ENCODE measurements at places on chromosomes 16 and 17. TPM values are rescaled to one million over a fixed set of nuclear protein-coding genes. Genes with fewer than 3 reads are reported as not detected.

DNA sequence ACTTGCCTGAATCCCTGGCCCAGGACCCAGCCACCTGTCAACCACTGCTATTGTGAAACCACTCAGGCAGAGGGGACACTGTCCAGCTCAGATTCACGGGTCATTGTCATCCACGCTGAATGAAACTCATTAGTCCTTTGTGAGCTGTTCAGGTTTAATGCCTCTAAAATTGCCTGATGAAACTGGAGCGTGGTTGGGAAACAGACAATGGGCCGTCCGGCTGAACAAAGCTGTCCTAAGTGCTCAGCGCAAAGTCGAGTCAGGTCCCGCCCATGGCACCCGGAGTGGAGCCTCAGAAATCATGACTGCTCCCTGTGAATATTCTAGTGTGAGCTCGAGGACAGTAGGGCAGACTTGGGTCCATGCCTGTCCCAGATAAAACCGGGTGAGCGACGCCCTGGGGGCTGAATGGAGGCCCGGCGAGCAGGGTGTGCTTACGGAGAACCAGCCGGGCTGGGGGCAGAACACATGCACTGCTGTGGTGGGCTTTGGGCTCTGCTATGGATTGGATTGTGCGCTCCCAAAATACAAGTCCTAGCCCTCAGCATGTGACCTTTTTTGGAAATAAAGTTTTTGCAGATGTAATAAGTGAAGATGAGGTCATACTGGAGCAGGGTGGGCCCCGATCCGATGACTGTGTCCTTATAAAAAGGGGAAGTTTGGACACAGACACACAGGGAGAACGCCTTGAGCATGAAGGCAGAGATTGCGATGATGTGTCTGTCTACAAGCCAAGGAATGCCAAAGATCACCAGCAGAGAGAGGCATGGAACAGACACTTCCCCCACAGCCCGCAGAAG, 12.9 kb upstream of the CMIP start:
- no peak for DNase-seq
- no peaks in the 10 kb centered on the region for H3K36me3 ChIP-seq
- no peak overlapping the region for H3K27ac ChIP-seq
- H3K4me3 ChIP-seq: no peak overlapping the region
- H3K27me3 ChIP-seq: no peaks in the 10 kb centered on the region

Gene RNF43
- total RNA-seq: 2.0 TPM

DNA sequence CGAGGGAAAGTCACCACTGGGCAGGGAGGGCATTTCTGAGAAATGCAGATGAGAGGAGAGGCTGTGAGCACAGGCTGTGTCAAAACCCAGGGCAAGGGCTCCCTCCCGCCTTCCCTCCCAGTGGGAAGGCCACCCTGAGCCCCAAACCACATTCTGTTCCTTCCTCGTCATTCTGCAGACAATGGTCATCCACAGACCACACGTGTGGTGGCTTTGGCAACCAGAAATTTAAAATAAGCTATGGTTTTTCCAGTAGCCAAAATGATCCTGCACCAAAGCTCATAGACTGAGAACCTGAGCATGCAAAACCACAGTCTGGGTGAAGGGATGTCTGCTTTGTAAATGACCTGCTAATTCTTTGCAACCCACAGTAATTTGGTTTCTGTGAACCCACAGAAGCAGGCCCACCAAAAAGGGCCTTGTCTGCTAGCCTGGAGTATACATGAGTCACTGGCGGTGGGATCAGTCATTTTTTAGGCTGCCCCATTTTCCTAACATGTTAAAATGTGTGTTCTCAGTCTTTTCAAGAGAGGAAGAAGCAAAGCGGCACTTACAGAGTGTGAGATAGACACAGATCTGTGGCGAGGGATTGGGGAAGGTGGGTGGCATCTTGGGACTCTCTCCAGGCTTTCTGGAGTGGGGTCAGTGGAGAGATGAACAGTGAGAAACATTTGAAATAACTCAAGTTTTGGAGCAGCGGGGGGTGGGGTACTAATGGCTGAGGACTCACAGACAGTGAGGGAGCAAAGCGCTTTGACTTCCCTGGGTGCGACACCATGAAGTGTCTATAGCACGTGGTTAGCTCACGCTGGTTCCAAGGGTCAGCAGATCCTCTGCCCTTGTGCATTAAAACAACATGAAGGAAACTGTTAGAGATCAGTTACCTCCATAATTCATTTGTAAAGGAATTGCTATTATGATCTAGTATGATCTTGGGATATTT, 20.5 kb downstream of the GRB7 start:
- no peak overlapping the region for H3K4me3 ChIP-seq
- H3K4me1 ChIP-seq: no peaks in the 10 kb centered on the region
- H3K27me3 ChIP-seq: no peaks in the 10 kb centered on the region
- no peaks in the 10 kb centered on the region for H3K36me3 ChIP-seq

GRCh38 chr16:8914098-8914497, 31.9 kb downstream of the LITAFD start:
- no peak overlapping the region for H3K4me3 ChIP-seq
- H3K27ac ChIP-seq: no peak overlapping the region
- DNase-seq: no peak
- no peaks in the 10 kb centered on the region for H3K36me3 ChIP-seq
- H3K27me3 ChIP-seq: no peaks in the 10 kb centered on the region

DNA sequence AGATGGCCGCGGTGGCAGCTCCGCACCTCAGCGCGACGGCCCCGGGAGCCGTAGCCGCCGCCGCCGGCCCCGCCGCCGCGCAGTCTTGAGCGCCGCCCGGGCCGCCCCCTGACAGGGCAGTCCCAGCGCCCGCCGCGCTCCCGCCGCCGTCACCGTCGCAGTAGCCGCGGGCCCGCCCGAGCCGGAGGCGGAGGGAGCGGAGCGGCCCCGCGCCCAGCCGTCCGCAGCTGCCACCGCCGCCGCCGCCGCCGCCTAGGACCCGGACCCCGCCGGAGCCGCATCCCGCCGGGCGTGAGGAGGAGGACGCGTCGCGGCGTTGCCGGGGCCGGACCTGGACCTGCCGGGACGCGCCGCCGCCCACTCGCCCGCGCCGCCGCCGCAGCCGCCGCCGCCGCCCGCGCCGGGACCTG, 218 bp downstream of the TNRC6C start:
- peaks cover 9% of the 10 kb centered on the region for H3K4me1 ChIP-seq
- DNase-seq: no peak
- H3K27ac ChIP-seq: peak overlapping the region; percentile 79
- H3K4me3 ChIP-seq: peak overlapping the region; percentile 68
- no peaks in the 10 kb centered on the region for H3K36me3 ChIP-seq
- H3K27me3 ChIP-seq: no peaks in the 10 kb centered on the region

DNA sequence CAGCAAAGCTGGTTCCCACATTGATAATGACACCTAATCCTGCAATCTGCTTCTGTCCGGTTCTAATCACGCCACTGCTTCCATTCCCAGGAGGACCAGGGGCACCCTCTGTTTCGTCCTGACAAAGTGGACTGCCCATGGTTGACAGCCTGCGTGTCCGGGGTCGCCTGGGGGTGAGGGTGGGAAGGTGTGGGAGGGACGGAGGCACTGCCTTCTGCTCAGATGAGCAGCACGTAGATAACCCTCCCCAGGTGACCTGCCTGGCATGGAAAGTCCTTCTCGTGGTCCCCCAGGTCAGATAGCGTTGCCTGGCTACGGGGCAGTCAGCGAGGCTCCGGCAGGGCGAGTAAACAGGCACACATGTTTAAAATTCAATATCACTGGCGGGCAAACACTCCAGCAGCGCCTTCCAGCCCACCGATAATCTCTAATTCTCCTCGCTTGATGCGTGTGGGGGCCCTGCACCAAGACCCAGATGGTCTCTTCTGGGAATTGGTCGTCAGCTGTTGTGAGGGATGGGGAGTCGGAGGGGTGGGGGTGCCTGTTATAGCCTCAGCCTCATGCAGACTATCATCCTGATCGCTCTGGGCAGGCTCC, 132.2 kb downstream of the RAP1GAP2 start:
- H3K4me1 ChIP-seq: no peaks in the 10 kb centered on the region
- no peaks in the 10 kb centered on the region for H3K36me3 ChIP-seq
- no peaks in the 10 kb centered on the region for H3K27me3 ChIP-seq
- no peak overlapping the region for H3K27ac ChIP-seq
- H3K4me3 ChIP-seq: no peak overlapping the region
- DNase-seq: no peak

- no peaks in the 10 kb centered on the region for H3K36me3 ChIP-seq
- no peak overlapping the region for H3K27ac ChIP-seq
- DNase-seq: no peak
- H3K4me3 ChIP-seq: no peak overlapping the region
Observed at GRCh38 chr17:12365805-12366204, 299.9 kb upstream of the MYOCD start.

Gene HAS3
- 2.1 TPM for total RNA-seq

DNA sequence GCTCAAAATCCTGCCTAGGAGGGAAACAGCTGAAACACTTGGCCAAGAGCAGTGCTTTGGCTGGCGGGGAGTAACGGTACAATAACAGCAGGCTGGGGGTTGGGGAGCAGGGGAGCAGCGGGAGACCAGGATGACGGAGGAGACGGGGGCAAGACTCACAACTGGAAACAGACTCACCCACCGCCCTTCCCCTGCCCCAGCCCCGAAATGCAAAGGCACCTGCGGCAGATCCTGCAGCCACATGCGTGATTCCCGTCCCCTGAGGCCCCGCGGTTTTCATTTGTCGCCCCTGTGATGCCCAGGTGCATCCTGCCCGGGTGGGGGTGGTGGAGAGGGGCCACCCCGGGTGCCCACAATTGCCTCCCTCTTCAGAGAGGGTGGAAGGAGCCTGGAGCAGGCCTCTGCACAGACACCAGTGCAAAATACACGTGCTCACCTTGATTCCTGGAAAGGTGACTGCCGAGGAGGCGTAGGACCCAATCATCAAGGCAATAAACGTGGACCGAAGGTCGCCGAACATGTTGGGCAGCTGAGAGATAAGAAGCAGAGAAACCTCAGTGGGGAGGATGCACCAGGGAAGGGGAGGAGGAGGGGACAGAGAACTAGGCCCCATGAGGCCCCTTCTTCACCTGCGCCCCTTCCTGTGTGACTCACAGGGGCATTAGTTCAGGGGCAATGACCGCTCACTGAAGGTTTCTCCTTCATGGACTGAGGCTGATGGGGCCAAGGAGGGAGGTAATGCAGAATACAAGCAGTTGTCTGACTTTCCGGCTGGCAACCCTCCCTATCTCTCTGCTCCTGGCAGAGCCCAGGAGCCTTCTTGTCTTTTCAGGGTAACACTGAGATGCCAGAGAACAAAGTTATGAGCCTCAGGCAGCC, 30.4 kb upstream of the PITPNA start:
- H3K36me3 ChIP-seq: no peaks in the 10 kb centered on the region
- no peak overlapping the region for H3K4me3 ChIP-seq
- no peak overlapping the region for H3K27ac ChIP-seq
- DNase-seq: no peak
- H3K27me3 ChIP-seq: no peaks in the 10 kb centered on the region
- H3K4me1 ChIP-seq: peaks cover 2% of the 10 kb centered on the region

DNA sequence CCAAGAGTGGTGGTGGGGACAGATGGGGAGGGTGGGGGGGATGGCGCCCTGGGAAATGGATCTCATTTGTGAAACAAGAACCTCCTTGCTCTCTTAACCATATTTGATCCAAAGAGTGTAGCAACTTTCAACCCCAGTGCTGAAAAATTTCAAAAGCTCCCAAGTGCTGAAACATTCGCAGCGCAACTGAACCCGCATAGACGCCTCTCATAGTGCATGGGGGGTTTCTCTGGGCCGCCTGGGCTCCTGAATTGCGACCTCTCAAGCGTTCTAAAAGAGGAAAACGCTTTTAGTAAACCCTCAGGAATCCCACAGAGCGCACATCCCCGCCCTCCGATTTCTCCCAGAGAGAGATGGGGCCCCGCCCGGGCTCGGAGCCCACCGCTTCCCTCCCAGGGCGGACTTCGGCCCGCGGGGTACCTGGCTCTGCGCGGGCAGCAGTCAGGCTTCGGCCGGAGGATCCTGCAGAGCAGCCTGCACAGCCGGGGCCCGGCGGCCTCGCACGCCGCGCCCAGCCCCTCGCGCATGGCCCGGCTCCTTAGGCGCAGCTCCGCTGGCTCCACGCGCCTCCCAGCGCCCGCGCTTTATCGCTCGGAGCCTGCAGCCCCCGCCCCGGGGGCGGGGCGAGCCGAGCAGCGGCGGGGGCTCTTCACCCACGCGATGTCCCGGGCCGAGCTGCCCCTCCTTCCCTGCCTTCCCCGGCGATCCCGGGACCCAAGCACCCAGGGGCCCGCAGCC, 7.0 kb downstream of the NOS2 start:
- H3K4me3 ChIP-seq: peak overlapping the region; percentile 21
- DNase-seq: peak; percentile 66
- no peak overlapping the region for H3K27ac ChIP-seq
- H3K27me3 ChIP-seq: no peaks in the 10 kb centered on the region

Gene RPRML
- total RNA-seq: 0.69 TPM

DNA sequence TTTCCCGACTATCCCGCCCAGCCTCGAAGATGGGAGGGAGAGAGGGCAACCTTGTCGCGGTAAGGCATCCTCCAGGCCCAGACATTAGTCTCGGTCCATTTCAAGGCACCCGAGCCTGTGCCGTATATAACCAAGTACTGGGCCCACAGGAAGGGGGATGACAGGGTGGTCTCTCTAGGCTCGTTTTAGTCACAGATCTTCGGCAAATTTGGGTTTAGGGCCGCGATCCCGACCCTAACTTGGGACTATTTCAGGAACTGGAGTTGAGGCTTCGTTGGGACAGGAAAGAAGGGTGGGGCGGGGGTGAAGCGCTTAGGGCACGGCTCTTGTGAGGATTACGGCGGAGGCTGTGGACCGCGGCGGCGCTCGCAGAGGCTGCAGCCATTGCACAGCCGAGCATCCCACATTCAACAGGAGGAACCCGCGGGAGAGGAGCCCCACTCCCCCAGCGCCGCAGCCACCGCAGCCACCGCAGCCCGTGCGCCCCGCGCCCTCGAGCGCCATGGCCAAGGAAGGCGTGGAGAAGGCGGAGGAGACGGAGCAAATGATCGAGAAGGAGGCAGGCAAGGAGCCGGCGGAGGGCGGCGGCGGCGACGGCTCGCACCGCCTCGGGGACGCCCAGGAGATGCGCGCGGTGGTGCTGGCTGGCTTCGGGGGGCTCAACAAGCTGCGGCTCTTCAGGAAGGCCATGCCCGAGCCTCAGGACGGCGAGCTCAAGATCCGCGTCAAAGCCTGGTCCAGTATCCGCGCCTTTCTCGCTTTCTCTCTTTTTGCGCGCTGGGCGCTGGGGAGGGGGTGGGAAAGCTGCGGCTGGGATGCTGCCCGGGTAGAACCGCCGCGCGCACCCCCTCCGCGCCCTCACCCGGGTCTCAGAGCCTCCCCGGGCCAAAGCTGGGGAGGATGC, at the start of gene VAT1L:
Gene VAT1L, plus strand, starts transcription at position 384 of the 904 bp plus-strand sequence. Its CDS starts 119 bp downstream, at position 503.
- no peaks in the 10 kb centered on the region for H3K36me3 ChIP-seq
- peaks cover 2% of the 10 kb centered on the region for H3K4me1 ChIP-seq
- DNase-seq: no peak
- H3K27ac ChIP-seq: no peak within 1 kb of the TSS

Measured in ovary (tissue), 10 donors.